T-cell (primary cell): ENCODE measurements at places on chromosomes 16 and 17.

- no peak for DNase-seq
Measured at GRCh38 chr17:8359769-8360168, 16.7 kb downstream of the KRABD2 start.

GRCh38 chr17:79647456-79647915 is 36.6 kb upstream of the RBFOX3 start:
- DNase-seq = no peak

DNA sequence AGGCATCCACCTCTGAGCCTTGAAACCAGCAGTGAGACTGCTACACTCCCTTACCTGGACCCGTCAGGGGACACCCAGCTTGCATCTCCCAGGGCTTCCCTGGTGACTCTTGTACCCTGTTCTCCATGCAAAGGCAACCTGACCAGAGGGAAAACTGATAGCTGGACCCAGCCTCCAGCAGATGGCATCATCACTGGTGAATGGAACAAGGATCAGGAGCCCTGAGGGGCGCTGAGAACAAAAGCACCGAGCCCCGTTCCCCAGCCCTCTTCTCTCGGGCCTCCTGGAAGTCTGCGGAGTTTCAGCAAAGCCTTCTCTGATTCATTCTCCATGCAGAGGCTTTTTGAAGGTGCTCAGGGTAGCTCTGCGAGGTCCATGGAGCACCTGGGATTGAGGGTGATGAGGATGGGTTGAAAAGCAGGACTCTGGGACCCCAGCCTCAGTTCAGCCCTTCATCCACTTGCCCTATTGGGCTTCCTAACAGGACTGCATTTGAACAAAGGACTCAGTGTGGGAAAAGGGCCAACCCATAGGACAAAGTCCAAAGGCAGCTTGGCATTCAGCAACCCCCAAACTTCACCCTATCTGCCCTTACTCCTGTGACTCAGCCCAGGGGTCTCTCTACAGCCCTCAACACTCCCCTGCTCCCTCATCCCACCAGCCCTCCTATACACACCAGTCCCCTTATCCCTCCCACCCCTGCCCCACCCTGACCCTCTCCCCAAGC is 45.0 kb upstream of the LHX1 start:
- DNase-seq = no peak

DNA sequence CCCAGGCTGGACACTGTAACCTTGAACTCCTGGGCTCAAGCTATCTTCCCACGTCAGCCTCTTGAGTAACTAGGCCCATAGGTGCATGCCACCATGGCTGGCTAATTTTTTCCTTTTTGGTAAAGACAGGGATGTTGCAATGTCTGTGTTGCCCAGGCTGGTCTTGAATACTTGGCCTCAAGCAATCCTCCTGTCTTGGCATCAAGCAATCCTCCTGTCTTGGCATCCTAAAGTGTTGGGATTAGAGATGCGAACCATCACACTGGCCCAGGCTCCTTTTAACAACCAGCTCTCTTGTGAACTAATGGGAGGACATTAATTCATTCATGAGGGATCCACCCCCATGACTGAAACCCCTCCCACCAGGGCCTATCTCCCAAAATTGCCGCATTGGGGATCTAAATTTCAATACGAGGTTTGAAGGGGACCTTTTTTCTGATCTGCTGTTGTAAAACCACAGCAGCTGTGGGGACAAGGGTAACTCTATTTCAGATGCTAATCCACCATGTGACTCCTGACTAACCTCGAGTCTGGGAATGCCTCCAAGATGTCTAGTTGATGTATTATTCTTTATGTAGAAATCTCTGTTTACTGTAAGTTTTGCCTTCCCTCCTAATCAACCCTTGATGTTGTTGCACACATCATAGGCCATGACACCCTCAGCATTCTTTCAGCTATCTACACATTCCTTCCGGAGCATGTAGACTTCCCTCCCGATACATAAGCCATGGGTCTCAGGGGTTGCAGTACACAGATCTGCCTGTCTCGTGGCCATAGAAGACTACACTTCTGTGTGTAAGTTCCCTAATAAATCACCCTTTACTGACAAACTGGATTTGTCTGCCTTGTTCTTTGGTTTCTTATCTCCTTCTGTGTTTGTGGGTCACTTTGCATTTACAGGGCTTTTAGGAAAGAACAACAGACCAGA is 37.6 kb downstream of the RNF112 start:
- no peak for DNase-seq

DNA sequence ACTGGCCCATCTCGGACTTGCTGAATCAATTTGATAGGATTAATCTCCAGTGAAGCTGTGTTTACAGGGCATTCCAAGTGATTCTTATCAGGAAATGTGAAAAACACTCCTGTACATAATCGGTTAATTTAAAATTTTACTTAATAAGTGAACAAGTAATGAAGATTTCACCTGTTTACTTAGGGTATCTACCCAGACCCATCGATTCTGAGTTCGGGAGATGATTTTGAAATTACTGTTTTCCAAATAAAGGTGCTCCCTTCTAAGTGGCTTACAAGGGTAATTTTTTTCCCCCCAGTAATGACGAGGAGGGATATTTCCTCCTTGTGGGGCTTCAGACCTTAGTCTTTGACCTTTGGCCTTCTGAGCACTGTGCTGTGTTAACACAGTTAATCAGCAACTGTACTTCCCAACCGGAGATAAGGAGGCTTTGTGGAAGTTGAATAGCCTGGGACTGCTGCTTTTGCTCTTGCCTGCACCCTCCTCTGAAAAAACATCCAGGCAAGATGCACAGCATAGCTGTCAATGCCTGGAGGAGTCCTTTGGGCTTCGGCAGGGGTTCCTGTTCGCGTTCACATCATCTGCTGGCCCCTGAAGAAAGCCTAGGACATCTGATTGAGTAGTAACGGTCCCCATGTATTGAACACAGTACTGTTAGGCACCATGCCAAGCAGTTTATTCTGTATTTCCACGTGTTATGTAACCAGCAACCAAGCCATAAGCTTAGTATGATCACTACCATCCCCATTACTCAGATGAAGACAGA is 1.8 kb downstream of the FAHD1 start:
- DNase-seq = no peak

- no peak for DNase-seq
Measured at GRCh38 chr16:8861563-8862308, 7.1 kb downstream of the CARHSP1 start.

DNA sequence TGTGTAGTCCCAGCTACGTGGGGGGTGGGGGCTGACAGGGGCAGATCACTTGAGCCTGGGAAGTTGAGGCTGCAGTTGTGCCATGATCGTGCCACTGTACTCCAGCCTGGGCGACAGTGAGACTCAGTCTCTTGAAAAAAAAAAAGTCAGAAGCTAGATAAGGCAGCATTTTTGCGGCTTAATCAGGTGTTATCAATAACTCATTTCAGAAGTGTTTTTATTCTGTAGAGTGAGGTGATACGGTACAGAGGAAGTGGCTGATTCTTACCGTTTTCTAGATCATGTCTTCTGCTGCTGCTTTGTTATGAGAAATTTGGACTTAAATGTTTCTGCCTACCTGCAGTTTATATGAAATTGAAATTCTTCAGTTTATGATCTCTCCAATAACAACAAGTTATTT is 18.6 kb downstream of the ZC3H18 start:
- no peak for DNase-seq

DNA sequence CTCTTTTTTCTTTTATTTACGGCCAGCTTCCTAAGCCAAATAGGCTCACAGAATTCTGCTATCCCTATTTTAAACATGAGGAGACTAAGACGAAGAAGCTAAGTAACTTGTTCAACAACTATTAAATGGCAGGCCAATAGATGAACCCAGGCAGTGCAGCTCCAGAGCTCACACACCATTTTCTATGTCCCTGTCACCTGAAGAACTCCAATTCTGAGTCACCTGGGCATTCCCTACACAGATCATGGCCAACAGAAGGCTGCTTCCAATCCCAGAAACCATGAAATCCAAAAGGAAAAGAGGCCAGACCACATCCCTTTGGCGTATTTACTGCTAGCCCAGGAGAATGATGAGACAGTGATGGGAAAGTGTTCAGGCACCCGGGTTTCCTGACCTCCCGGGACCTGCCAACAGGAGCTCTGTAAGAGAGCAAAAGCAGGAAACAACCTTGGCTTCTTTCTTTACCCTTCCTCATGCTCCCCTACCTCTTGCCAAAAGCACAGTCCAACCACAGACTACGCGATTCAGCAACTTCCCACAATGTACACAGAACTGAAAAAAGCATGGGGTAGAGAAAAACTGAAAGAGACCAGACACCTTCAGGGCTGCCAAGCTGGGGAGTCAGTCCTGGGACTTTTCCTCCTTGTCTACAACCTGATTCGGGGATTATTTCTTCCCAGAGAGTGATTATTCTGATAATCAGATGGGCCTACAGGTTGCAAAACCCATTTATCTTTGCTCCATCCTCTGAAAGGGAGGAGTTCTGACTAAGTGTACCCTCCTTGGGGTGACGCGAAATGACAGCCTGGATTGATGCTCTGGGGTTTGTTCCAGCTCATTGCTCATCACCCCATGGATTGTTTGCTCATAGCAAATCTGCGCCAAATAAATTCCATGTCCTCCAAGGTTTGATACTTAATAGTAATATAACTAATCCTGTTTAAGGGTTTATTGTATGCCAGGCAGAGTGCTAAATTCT is 47.8 kb upstream of the HAS3 start:
- no peak for DNase-seq
